ENCODE measurements at places on chromosomes 5 and 9.

GRCh38 chr5:38039091-38039490 lies 199.2 kb upstream of the GDNF start:
- no peak for DNase-seq

DNA sequence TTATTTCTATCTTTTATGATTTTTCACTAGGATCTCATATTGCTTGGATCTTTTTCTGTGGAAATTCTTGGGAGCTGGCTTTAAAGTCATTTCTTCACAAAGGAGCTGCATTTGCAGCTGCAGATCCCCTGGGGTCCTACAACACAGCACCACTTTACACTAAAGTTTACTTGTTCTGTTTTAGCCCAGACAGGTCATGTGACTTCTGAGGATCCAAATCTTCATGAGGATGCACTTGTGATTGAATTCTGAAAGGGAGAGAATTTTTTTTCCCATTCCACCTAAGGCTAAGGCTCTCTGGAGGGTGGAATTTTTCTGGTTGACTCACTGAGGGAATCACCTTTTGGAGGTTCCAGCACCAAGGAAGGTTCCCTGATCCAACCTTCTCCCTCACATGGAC lies 43.4 kb downstream of the ACOT12 start:
- no peak for DNase-seq

DNA sequence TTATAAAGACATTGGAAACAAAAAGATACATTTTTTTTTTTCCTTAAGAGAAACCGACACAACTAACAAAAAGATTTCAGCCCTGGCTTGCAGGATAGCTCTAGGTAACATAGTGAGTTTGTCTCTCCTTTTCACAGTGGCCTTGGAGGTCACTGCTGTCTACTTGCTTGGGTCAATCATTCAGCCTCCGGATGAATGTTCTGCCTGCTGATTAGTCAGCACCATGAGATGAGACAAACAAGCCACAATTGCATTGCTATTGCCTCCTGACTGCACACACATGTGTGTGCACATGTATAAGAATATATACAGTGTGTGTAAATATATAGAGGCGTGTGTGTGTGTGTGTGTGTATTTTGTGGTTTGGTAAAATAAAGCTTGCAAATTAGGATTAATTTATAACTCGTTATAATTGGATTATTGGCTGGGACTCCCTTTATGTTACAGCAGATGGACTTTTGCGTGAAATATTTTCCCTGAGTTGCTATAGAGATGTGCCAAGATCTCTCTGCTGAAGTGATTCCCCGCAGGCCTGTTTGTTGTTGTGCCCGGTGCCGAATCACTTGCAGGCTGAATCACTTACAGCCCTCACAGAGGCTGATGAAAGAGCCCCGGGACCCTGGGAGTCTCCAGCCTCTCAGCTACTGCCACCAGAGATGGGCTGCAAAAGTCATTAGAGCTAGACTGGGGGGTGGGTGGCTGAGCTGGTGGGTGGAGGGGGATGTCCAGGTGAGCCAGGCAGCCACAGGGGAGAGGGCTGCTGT lies 161.2 kb downstream of the FGF18 start:
- no peak for DNase-seq

DNA sequence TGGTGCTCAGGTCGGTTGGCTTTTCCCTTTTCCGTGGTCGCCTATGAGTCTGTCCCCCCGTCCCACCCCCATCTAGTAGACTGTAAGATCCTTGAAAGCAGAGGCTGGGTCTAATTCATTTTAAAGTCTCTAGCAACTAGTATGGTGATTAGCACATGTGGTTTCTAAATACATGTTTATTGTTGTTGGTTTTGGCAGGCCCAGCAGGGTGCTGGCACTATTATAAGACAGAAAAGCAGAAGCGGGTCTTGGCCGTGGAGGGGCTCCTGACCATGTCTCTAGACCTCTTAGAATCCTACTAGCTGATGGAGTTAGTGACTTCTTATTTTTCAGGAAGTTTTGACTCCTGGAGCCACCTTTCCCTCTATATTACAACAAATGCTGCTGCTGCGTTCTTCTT lies 61.5 kb upstream of the TNFSF8 start:
- no peak for DNase-seq

GRCh38 chr5:74244406-74244805 lies 396.1 kb downstream of the ENC1 start:
- DNase-seq: no peak

DNA sequence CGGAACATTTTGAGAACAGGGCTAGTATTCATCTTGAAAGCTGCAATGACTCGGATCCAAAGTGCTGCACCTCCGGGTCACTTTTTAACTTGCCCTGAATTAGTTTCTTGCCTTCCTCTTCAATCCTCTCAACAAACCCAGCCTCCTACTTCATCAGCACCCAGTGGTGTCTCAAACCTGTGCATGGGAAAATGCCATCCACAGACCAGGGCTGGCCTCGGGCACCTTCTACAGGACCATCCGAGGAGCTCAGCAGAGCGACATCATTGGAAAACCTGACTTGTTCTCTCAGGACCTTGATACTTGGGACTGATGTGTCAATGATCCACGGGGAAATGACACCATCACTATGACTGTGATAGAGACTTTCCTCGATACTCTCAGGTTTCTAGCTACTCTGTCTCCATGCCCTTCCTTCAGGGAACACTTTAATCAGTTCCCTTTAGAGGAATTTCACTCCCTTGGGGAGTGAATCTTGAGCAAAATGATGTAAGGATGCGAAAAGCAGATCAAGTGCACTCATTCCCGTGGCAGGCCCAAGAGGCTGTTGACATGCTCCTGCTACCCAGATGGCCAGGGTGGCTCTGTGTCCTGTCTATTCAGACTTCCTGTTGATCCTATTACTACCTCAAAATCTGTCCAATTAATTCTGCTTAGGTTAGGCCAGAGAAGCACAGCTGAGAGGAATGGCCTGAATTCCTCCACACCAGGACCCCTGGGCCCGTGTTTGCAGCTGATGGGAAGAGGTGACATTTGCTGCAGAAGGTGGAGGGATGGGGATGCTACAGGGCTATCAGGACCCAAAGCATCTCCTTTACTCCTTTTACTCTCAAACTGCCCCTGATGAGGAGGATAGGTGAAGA lies 96.5 kb upstream of the SLC25A48 start:
- DNase-seq: no peak
